AG04449 (cell line): ENCODE measurements at places on chromosomes 2 and 18.
A peak's percentile ranks its signal among the peaks of the same experiment; 100 is the strongest.

DNA sequence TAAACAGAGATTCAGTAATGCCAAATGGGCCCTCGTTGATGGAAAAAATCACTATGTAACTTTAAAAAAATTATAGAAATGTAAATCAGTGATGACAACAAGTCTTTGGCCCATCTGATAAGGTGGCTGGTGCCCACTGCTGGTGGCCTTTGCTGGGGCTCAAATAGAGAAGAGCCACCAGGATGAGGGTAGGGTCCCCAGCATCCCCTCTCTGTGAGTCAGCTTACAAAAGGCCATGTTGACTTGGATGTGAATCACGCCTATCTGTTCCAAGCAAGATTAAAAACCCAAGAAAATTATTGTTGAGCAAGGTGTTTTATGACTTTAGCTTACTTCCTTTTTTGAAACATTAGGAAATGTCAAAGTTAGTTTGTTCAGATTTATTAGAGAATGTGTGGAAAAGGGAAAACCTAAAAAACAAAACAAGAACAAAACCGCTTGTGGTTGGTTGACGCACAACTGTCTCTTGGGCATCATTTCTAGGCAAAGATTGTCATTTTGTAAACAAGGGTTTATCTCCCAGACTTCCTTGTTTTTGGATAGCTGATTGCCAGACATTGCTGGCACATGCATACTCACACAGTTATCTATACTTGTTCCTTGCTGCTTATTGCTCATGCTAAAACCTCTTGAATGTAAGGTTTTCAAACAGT, 53.7 kb upstream of the ZNF396 start:
- no peak for DNase-seq

DNA sequence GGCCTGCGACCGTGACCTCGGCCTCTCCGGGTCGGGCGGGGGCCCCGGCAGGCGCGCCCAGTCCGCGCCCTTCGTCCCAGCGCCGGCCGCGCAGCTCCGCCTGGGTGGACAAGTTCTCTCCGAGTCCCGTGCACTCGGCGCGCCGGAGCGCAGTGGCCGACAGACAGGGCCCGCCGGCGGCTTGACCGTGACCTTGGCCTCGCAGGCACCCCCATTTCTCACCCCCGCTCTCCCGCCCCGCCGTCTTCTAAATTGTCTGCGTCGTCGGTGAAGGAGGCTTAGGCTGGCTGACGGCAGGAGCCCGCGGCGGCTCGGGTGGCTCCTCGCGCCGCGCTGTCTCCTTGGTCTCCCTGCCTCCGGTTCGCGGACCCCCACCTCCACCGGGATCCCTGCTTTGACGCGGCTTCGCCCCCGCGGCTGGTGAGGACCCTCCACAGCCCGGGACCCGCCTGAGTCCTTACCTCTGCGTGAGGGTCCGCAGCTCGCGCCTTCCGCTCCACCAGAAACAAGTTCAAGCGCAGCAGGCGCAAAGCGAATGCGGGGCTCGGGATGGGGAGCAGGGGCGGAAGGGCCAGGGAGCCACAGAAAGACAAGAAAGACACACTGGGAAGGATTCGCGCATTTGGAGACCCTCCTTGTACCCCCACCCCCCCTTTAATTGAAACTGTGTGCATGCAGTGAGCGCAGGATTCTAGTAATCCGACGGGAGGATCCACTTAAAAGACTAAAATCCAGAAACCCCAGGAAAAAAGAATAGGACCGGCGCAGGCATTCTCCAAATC, 4.0 kb downstream of the PTGR3 start:
- DNase-seq = no peak

GRCh38 chr2:227036527-227036926, 127.5 kb downstream of the COL4A4 start:
- no peak for DNase-seq

DNA sequence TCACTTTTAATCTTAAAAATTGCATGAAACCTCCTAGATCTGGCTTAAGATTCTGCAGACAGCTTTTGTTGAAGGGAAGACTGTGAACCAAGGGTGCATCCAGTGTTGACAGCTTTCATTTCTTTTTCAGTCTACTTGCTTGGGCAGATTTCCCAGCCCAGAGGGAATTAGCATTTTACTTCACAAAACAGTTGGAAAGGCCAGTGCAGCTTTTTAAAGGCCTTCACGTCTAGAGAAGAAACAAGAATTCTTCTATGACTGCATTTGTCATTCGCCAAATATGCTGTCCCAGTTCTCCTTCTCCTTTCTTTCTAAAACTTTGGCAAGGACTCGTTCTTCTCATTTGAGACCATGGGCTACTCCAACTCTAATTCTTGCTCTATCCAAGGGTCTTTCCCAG, 17.4 kb downstream of the NTSR2 start:
- DNase-seq = peak; percentile 3

GRCh38 chr18:42893977-42894376, 221.5 kb downstream of the RIT2 start:
- DNase-seq = no peak

DNA sequence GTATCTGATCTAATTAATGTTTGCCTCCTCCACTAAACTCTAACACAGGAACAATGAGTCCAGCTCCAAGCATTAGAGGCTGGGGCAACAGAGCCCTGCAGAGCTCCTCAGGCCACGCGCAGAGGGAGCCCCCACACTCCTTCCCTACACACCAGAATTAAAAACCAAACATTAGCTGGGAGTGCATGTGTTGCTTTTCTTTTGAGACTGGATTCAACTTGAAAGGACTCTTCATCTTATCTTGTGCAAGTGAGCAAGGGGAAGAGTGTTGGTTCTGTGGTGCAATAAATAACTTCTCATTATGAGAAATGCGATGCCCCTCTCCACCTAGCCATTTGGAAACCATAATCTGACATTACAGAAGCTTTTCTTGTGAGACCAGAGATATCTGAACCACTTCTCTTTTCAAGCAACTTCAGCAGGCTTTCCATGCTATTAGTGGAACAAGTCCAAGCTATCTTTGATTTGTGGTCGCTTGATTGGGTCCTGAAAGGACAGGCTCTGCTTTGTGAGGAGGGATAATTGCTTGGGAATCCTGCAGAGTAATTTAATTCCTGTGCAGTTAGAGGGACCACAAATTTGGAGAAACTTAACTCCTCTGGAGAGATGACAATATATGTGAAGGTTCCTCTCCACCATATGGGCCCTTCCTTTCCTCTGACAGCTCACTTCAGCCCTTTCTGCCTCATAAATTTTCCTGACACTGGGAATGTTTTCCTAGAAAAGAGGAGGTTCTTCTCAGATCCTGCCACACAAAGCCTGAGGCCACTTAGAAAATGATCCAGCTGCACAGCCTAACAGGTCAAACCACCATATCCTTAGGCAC, 112.5 kb downstream of the ATL2 start:
- DNase-seq = no peak

GRCh38 chr2:184562532-184562931, 35.8 kb upstream of the ZNF804A start:
- no peak for DNase-seq

DNA sequence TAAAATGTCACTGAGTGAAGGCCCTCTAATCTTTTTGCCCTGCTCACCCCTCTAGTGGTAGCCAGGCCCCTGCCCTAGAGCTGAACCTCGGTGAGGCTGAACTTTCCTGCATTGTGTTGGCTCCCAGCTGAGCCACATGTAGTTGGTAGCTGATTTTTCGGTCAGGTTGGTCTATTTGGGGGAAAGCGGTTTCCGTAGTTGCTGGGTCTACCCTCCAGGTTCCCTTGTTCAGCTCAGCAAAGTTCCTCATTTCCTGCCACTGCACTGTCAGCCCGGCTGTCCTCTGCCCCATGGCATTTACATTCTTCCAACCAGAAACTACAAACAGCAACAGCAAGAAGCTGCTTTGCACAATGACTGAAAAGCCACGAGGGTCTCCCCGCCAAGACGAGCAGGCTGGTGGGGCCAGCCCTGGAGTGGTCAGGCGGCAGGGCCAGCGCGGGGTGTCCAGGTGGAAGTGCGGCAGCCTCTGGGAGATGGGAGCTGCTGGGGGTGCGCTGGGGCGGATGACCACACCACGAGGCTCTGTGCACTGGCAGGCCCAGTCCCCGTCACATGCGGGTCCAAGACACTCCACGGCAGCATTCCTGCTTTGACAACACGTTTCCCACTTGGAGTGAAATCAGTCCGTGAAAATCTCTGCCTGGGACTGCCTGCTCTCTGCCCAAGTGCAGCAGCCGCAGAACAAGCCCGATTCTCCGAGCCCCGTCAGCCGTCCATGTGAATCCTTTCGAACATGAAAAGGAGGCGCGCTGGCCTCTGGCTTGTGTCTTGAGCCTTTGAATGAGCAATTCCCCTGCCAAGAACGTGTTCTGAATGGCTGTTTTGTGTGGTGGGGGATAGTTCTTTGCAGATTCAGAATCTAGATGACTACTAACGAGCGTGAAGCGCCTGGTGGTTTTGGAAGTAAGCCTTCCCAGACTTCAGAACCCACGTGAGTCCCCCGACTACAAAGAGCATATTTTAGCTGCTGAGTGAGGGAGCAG, 159.4 kb downstream of the ASB1 start:
- no peak for DNase-seq

DNA sequence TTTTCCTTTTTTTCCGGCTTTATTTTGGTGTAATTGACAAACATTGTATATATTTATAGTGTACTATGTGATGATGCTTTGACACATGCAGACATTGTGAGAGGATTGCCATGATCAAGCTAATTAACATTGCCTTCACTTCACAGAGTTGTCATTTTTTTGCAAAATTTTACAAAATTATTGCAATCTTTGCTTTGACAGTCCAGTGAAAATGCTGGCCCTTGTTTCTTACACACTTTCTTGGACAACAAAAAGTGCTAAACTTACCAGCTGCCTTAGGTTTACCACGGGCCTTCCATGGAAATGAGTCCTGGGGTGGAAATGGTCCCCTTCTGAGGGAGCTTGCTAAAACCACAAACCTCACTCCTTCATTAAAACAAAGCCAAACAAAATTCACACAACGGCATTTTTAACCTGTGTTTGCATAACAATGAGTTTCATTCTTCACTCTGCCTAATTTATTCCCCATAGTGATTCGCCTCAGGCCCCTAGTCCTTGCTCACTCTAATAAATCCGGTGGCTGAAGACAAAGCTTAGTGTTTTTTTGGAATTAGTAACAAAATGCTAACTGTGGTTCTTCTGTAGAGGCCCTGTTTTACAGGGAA, 32.2 kb downstream of the LINC00305 start:
- DNase-seq = no peak

GRCh38 chr2:229501051-229501794, 213.1 kb downstream of the DNER start:
- no peak for DNase-seq

GRCh38 chr18:39188278-39188677, 1622.7 kb upstream of the CELF4 start:
- DNase-seq = no peak

DNA sequence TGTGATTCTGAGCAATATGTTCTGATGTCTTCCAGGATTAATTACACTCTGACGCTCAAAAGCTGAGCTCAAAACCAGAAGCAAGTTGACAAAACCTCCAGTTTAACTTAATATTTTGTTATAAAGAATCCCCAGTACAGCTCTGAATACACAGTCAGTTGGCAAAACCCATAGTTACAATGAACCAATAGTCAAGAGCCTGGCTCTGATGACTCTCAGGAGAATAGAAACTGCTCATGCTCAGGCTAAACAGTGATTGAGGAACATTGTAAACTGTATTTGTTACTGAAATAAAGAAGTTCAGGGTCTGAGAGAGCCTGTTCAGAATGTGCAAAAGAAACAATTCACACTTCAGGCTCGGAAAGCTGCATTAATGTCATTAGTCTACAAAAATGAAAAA, 1565.9 kb downstream of the SUCLG1 start:
- DNase-seq = no peak

GRCh38 chr2:88054782-88055370, 707 bp downstream of the KRCC1 start:
- DNase-seq = no peak

GRCh38 chr2:235347691-235348090, 146.2 kb upstream of the AGAP1 start:
- DNase-seq = peak; percentile 36

GRCh38 chr2:27671235-27671634, 7.5 kb downstream of the SLC4A1AP start:
- no peak for DNase-seq

DNA sequence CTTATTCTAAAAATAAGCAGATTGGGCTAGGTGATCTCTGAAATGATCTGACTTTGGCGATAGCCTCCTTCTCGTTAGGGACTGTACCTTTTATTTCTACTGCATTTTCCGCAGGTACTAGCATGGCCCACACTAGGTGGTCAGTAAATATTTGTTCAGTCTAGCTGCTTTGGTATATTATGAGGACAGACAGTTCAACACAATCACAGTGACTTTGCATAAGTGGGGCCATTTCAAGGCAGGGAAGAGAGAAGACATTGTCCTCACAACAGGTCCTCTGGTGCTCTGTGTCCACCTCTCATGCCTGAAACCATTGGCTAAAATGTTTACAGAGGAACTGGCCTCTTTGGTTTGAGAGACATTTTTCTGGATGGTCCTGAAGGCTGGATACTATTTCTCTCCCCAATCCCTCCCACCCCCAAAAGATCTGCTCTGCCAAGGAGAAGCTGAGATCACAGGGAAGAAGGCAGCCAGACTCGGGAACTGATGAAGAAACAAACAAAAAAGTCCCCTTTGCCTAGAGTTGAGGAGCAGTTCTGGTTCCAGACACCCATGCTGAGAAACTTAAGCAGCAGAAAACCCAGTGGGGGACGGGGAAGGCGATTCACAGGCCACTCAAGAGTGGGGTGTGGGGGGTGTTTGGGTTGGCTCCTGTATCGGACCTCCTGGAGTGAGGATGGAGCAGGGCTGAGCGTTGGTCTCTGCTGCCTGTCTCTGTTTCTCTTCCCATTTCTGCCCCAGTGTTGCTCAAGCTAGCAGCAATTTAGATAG, 2.9 kb upstream of the TNP1 start:
- DNase-seq = no peak

- DNase-seq = no peak
Measured at GRCh38 chr2:98923244-98923940, 12.6 kb downstream of the CRACDL start.

DNA sequence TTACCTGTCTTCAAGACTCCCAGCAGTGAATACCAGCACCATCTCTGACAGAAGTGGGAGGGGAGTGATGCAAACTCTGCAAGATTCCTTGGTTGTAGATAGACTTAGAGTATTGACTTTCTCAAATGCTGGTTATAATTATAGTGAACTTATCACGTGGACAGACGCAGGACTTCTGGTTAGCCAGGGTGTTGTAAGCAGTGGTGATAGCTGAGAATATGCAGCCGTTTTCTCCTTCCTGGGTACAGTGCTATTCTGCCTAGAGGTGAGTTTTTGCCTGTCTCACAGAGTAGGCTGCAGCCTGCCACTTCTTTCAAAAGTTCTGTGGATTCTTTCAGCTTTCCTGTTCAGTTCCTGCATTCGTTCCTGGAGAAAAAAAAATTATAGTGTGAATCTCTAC, 733 bp upstream of the CXCR2 start:
- DNase-seq = no peak

- no peak for DNase-seq
Measured at GRCh38 chr2:130951018-130951417, 114.3 kb downstream of the ARHGEF4 start.
